AG09319 (cell line): ENCODE measurements at places on chromosomes 6 and 20.
A peak's percentile ranks its signal among the peaks of the same experiment; 100 is the strongest.

GRCh38 chr6:42978487-42978838 is 518 bp downstream of the PEX6 start:
- DNase-seq, result no peak

DNA sequence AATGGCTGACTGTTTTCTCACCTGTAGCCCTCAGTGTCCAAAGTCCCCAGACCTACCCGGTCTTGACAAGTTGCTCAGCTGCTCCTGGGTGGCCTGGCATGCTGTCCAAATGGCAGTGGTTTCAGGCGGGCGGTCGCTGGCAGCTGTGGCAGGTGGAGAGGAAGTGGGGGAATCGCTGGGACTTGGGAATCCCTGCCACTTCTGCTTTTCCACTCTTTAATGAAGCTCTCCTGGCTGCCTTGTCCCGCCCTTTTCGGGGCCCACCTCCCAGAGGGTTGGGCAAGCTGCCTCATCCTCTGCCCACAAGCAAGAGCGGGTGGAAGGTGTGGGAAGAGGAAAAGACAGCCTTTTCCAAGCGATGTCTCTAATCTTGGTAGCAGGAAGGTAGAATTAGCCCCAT is at the start of gene OCSTAMP:
Gene OCSTAMP (minus strand): TSS at position 194 of the 400 bp plus-strand sequence. CDS start 94 bp downstream, at position 100.
- no peak for DNase-seq

- no peak for DNase-seq
Measured at GRCh38 chr6:1263850-1264377, 48.0 kb upstream of the FOXQ1 start.

- no peak for DNase-seq
Measured at GRCh38 chr6:82924799-82925535, 140.7 kb downstream of the UBE3D start.

DNA sequence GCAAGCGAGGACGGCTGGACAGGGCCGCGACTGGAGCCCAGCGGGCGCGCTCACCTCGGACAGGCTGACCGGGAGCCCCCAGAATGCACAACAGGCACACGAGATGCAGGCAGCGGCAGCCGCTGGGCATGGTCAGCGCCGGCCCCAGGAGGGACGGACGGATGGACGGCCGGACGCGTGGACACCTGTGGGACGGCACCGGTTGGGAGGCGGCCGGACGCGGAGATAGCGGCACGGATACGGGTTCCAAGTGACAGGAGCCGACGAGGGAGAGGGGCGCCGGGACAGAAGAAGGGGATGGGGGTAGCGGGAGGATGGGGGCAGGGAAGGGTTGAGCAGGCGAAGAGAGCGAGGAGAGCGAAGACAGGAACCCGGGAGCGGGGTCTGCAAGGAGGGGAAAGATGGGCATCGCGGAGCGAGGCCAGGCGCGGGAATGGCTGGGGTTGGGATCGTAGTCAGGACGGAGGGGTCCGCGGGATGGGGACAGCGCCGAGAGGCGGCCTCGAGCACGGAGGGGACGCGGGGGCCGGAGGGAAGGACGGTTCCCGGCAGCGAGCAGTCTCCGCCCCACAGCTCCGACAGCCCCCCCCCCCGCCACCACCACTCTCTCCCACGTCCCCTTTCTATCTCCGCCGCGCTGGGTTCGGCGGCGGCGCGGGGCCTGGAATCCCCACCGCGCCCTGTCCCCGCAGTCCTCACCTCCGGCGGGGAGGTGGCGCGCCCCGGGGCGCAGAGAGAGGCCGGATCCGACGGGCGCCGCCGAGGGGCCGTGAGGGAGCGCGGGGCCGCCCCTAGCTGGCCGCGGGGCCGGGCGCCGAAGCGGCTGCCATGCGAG is 435 bp downstream of the DLK2 start:
- peak; percentile 61 for DNase-seq

- no peak for DNase-seq
Measured at GRCh38 chr6:116010386-116010785, 50.3 kb downstream of the FRK start.

DNA sequence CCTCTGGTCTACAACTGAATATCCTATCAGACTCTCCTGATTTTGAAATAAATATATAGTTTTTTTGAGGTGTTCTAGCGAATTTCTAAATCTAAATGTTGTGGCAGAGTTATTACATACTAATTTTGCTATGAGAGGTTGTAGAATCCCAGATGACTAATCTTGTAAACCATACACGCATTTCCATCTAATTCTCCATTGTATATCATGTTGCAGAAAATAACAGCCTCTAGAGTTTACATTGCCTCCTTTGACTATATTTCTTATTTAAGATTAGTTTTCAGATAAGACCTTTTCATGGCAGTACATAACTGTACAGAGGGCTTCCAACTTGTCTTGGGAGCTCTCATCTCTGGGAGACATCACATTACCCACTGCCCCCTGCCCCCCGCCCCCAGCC is 22.9 kb downstream of the PTPN1 start:
- no peak for DNase-seq

DNA sequence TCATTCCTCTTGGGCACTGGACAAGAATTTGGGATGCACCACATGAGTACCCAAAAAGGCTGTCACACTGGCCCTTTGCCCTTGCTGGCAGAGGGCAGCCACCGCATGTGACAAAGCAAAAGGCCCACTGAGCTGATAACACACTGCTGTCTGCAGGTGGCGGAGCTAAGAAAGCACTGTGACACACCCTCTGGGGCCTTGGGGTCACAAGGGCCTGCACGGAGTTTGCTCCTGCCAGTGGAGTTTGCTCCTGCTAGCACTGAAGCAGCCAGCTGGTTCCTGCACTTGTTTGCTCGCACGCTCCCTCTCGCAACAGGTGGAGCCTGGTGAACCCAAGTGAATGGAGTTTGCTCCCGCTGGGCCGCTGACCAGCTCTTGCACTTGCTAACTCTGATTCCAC is 132.6 kb downstream of the LCA5 start:
- no peak for DNase-seq
